ENCODE measurements at places on chromosomes 11 and 22. TPM values are rescaled to one million over a fixed set of nuclear protein-coding genes. Genes with fewer than 3 reads are reported as not detected.

The E2F8 gene
- not detected for polyA plus RNA-seq

DNA sequence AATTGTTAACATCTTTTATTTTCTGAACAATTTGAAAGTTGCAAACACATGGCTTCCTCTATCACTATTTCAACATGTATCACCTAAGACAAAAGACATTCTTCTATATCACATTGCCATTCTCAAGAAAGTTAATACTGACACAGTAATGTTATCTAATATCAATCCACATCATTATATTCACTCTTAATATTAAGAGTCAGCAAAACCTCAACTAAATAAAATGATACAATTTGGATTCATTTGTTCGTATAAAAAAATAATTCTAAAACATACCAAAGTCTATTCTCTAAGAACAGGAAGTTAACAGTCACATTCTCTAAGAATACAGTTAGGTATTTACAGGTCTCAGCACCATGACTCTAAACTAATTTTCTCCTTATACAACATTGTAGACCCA, 52.0 kb downstream of the ABTB2 start:
- no peaks in the 10 kb centered on the region for H3K36me3 ChIP-seq
- H3K27me3 ChIP-seq, result peaks cover 9% of the 10 kb centered on the region
- DNase-seq, result no peak
- no peak overlapping the region for H3K4me3 ChIP-seq
- H3K27ac ChIP-seq, result no peak overlapping the region
- H3K4me1 ChIP-seq, result peaks cover 6% of the 10 kb centered on the region

- H3K36me3 ChIP-seq, result no peaks in the 10 kb centered on the region
- DNase-seq, result no peak
- H3K27ac ChIP-seq, result no peak overlapping the region
- no peak overlapping the region for H3K4me3 ChIP-seq
- H3K4me1 ChIP-seq, result peaks cover 4% of the 10 kb centered on the region
Measured at GRCh38 chr11:69891421-69892236, 72.4 kb upstream of the FGF3 start.

DNA sequence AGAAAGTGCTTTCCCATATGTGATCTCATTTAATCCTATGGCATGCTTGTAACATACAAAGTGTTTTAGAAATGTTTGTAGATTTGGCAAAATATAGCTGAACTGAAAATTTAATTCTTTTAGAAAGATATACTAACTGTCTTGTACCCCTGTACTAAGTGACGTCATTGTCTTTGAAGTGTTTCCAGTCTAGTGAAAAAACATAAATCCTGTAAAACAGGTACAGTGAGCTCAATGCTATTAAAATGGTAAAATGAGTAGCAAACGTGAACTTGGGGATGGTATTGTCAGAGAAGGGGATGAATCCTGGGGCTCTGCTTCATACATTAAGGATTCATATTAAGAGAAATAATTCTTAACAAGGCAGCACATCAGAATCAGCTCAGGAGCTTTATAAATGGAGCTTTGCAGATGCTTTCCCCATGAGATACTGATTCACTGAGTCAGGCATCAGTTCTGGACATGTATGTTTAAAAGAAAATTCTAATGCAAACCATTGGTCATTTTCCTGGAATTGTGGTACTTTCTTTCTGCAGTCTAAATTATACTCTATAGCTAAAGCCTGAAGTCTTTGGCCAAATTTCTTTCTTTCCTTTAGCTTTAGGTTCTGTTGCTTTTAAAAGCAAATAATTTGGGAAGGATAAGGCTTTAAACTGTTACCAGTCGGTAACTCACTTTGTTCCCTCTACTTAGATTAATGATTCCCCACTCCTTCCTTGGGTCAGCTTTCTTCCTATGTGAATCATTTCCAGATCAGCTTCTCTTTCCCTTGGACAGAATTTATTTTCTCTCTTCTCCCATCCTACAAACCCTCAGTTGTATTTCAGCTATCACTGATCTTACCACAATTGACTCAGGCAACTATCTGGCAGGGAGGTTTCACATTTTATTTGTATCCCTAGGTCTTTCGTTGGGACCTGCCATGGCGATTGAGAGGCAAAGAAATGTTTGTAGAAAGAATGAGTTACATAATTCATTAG, 57.5 kb upstream of the DDI1 start:
- no peaks in the 10 kb centered on the region for H3K4me1 ChIP-seq
- H3K27me3 ChIP-seq, result no peaks in the 10 kb centered on the region
- H3K36me3 ChIP-seq, result no peaks in the 10 kb centered on the region
- DNase-seq, result no peak
- H3K4me3 ChIP-seq, result no peak overlapping the region
- no peak overlapping the region for H3K27ac ChIP-seq

DNA sequence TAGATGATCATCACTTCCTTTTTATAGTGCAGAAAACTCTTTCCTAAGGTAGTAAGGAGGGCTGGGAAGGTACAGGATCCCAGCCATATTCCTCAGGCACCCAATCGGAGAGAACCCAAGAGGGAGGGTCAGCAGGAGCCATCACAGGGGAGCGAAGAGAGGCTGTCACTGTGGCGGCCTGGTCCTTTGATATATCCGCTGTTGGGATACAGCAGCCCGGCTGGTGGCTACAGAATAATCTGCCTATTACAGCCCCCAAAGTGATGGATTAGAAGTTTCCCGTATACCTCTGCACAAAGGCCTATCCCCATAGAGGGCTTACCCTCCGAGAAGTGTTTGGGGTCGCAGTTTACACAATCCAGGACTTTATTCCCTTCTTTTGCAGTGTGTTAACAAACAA, 48.5 kb downstream of the OR4D9 start:
- H3K36me3 ChIP-seq, result no peaks in the 10 kb centered on the region
- peak overlapping the region; percentile 96 for H3K4me3 ChIP-seq
- H3K4me1 ChIP-seq, result peaks cover 29% of the 10 kb centered on the region
- H3K27ac ChIP-seq, result no peak overlapping the region
- DNase-seq, result no peak
- peaks cover 5% of the 10 kb centered on the region for H3K27me3 ChIP-seq

GRCh38 chr11:3879216-3879966, 23.9 kb downstream of the STIM1 start:
- H3K4me3 ChIP-seq, result peak overlapping the region; percentile 77

GRCh38 chr11:72422414-72422813, 11.9 kb downstream of the CLPB start:
- H3K27me3 ChIP-seq, result no peaks in the 10 kb centered on the region
- peaks cover 13% of the 10 kb centered on the region for H3K36me3 ChIP-seq
- peaks cover 15% of the 10 kb centered on the region for H3K4me1 ChIP-seq
- H3K4me3 ChIP-seq, result no peak overlapping the region

GRCh38 chr11:129273944-129274711, 82.0 kb upstream of the ARHGAP32 start:
- H3K27ac ChIP-seq, result peak overlapping the region; percentile 76
- H3K4me3 ChIP-seq, result peak overlapping the region; percentile 90
- DNase-seq, result no peak
- peaks cover 3% of the 10 kb centered on the region for H3K27me3 ChIP-seq

DNA sequence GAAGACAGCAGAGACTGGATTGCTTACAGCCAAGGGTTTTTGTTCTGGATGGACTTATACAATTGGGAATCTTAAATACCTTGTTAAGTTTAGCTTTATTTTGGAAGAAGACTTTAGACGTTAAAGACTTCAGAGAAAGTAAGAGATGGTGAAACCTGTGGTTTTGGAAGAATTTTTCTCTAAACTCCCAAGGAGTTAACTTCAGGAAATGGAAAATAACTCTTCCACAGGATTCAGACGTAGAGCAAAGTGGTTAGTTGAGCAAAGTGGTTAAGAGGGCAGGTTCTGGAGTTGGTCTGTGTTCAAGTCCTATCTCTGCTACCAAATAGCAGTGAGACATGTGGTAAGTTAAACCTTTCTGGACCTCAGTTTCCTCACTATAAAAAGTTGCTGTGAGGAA, 12.8 kb downstream of the PITPNB start:
- H3K4me3 ChIP-seq, result no peak overlapping the region
- H3K27me3 ChIP-seq, result no peaks in the 10 kb centered on the region
- no peak for DNase-seq
- H3K27ac ChIP-seq, result no peak overlapping the region

- H3K27me3 ChIP-seq, result no peaks in the 10 kb centered on the region
- DNase-seq, result peak; percentile 78
- H3K36me3 ChIP-seq, result no peaks in the 10 kb centered on the region
- peak overlapping the region; percentile 94 for H3K27ac ChIP-seq
- H3K4me1 ChIP-seq, result peaks cover 71% of the 10 kb centered on the region
Measured at GRCh38 chr22:36405671-36406538, 18.1 kb upstream of the MYH9 start.

The CHADL gene
- polyA plus RNA-seq, result not detected

Data from naive B cell (primary cell).